Astrocyte of the cerebellum (primary cell): ENCODE measurements at places on chromosomes 4 and X.

DNA sequence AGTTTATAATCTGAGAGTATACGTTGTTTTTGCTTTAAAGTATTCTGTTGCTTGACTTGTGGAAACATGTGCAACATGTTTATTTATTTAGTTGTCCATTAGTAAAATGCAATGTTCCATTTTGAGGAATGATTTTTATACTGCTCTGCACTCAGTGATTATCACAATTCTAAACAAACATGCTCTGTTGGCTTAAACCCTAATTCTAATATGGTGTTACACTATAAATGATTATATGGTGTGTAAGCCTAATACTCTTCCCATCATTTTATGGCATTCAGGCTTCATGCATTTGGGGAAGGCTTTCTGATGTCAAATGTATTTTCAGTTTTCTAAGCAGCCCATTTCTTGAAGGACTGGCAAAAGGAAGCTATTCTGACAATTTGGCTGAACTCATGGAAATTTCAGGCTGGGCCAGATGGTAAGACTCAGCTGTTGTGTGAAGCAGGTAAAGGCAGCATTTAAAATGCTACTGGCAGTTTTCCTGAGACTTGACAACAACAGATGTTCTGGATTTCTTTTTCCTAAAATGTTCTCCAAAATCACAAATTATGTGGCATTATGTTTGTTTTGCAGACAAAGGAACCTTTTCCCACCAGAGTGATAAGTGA, 336.7 kb upstream of the GNPDA2 start:
- no peak for DNase-seq

DNA sequence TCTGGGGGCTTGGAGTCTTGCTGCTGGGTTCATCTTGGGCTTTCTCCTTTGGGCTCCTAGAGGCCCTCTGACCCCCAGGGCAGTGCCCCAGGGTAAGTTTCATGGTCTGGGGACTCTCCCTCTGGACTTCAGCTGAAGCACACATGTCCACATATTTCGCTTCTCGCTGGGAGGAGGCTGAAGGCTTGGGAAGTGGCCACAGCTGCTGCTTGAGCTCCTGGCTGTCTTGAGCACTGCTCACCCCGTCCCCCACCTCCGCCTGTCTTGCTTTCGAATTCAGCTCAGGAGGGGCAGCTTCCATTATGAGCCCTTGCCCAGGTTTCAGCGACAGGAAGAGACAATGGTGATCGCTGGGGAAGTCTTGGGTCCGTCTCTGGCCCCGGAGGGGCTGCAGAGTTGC, 3.7 kb downstream of the C4orf54 start:
- no peak for DNase-seq

DNA sequence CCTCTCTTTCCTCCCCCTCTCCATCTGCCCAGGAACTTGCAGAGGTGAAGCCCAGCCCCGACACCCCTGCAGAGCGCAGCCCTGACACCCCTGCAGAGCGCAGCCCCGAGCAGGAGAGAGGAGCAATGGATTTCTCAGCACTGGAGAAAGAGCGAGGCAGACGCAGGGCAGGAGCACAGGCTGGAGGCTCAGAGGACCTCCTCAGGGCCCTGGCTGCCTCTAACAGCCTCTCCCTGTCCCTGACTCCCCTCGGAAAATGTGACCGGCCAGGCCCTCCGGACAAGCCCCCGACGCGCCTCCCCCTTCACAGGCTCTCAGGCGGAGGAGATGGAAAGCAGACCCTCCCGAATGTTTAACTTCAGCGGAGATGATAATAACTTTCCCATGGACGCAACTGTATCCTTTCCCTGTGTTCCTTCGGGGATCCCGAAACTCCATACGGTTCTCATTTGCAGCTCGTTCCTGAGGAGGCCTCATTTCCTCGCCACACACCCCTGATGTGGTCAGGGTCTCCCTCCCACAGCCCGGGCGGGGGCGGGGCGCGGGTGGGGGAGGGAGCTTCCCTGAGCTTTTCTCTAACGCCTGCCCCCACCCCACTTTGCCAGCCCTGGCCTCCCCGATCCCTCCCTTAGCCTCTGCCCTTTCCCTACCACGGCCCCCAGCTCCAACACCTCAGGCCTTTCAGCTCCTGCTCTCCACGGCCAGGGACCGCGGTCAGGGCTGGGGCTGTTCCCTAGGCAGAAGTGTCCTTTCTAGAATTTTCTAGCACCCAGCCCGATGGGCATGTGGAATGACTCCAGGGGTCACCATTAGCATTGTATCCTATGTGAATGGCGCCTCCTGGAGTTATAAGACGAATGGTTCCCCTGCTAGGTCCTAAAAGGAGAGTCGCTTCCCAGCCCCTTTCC, 201.1 kb upstream of the BCOR start:
- no peak for DNase-seq

GRCh38 chr4:1207157-1207470, 34.7 kb upstream of the SPON2 start:
- DNase-seq = no peak

GRCh38 chr4:157226035-157226434, 5.5 kb downstream of the GRIA2 start:
- no peak for DNase-seq

- no peak for DNase-seq
Observed at GRCh38 chr4:180960743-180961401, 1282.3 kb upstream of the TENM3 start.

GRCh38 chrX:37873220-37873619, 25.8 kb upstream of the DYNLT3 start:
- DNase-seq = no peak

DNA sequence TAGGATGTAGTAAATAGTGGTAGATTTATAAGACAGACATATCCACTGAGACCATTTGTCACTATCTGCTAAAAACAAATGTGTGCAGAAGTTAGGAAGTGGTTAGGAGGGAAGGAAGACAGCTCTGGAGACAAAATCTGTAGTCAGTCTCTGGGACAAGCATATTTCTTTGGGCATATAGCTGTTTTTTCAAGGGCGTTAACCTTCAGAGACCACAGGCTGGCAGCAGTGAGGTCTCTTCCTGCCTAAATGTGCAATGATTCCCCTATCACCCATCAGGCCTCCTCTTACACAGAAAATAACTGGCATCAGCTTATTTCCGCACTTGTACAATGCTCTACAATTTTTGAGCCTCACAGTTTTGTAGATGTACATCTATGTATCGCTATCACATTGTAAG, 6.5 kb downstream of the TMEM150C start:
- DNase-seq = no peak

GRCh38 chr4:176526704-176527103, 206.9 kb downstream of the SPCS3 start:
- DNase-seq = no peak

DNA sequence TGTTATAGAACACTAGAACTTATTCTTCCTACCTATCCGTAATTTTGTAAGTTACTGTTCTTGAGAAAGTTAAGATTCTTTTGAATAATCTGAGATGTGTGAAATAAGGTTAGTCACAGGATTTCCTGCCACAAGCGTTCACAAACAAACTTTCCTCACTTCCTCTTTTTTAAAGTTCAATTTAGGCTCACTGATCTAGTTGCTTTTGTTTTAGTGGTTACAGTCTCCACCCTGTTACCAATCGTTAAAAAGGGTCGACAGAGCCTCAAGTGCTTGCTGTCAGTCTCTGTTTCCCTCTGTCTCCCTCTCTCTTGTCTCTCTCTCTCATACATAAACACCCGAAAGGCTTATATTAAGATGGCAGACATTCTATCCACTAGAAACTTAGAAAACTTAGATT, 35.9 kb upstream of the STK26 start:
- no peak for DNase-seq

DNA sequence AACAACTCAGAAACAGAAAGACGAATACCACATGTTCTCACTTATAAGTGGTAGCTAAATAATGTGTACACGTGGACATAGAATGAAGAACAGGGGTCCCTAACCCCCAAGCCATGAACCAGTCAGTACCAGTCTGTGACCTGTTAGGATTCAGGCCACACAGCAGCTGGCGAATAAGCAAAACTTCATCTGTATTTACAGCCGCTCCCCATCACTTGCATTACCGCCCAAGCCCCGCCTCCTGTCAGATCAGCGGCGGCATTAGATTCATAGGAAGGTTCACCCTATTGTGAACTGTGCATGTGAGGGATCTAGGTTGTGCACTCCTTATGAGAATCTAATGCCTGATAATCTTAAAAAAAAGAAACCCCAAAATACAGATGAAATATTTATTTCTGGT, 1128.7 kb downstream of the NLGN4X start:
- no peak for DNase-seq

GRCh38 chr4:4582653-4583052, 40.8 kb upstream of the STX18 start:
- DNase-seq = no peak

DNA sequence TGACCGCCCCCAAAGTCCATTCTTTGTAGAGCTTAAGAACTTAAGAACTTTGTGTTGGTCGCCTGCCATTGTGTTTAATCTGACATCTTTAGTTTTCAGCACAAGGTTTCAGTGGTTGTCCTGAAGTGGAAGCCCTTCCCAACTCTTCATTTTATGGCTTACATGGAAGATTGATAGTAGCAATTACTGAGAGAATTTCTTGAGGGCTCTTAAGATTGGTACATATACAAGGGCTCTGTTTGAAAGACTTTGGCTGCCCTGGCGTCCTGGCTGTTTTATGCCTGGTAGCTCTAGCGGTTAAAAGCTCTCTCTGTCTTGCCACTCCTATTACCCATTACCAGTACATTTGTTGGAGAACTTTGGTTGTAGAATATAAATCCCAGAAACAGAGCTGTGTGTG, 75.0 kb downstream of the KDM6A start:
- DNase-seq = no peak

DNA sequence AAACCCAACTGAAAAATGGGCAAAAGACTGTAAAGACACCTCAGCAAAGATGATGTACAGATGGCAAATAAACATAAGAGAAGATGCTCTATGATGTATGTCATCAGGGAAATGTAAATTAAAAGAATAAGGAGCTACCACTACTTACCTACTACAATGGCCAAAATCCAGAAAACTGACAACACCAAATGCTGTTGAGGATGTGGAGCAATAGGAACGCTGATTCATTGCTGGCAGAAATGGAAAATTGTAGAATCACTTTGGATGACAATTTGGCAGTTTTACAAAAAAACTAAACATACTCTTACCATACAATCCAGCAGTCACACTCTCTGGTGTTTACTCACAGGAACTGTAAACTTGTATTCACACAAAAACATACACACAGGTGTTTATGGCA, 222.3 kb upstream of the LDB2 start:
- DNase-seq = no peak

GRCh38 chrX:136639506-136640176, 8.3 kb upstream of the CD40LG start:
- DNase-seq = no peak

GRCh38 chrX:53049127-53049517, 533 bp downstream of the GPR173 start:
- DNase-seq = no peak

DNA sequence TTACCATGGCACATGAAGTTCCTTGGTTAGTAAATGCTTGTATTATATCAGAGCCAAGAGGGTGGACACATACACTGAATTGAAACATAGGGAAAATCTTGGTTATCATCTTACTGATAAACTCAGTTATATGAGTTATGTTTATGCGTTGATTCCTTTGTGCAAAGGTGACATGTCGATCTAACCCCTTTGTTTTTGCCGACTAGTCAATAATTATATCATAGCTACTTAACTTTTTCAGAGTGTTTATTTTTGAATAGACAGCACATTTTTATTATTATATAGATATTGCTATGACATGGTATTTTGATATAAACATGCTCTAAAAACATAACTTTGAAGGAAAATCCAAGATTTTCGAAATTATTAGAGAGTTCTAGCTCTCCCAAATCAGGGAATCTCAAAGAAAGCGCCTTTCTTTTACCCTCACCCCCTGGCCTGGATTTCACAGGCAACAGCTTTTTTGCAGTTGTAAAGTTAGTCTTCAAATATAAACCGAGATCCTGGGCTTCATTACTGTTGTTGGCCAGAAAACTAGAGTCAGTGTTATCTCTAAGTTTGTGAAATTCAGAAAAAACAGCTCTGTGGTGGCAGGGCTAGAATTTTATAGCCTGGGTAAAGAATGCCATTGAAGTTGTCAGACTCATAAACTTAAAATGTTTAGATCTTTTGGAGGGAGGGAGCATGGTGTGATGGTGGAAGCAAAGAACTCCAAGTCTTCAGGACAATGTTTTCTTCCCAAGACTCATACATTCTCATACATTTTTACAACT, 45.8 kb upstream of the PITX2 start:
- DNase-seq = no peak

- DNase-seq = peak; percentile 3
Observed at GRCh38 chrX:68261060-68261672, 172.1 kb downstream of the OPHN1 start.

DNA sequence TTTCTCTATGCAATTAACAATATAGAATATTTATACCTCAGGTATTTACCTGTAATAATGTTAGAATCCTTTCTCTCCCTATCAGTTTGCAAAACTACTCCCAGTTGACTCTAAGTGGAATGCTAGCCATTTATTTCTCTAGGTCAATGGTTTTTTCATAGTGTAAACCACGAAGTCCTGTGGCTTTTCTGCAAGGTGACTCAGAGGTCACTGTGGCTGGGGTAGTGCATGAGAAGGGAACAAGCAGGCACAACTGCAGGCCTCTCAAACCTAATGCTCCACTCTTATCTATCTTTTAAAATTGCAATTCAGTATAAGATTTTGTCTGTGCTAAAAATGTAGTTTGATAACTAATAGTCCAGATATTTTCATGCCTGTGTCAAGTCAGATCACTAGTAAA, 159.4 kb downstream of the ANTXR2 start:
- DNase-seq = peak; percentile 51

DNA sequence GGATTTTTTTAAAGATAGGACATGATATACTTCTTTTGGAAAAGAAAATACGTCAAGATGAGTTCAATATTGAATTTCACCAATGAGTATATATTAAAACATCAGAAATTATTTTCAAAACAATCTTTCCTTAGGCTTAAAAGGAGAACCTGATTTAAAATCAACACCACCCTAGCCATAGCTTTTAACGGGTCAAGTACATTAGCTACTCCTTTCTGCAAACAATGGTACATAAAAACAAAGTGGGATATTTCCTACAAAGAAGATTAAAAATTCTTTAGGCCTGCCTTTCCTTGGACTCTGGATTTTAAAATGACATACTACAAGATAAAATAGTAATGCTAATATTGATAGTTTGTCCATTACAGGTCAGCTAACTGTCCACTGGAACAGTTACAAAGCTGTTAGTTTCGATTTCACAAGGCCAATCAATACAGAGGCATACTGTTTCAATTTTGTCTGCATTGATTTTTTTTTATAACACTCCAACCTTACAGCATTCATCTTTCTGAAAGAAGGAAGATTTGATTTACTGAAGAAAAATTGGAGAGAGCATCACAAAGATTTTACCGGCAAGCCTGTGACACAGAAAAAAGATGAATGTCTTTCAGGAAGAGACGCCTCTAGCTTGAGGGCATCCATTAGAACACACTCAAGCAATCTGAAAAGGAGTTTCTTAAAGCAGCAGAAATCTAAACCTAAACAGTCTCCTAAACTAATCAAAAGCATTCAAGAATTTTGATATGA, 97.2 kb downstream of the MAB21L2 start:
- no peak for DNase-seq

- no peak for DNase-seq
Observed at GRCh38 chr4:2397596-2398379, 20.7 kb downstream of the ZFYVE28 start.
